ENCODE measurements at places on chromosomes 3 and 15.

DNA sequence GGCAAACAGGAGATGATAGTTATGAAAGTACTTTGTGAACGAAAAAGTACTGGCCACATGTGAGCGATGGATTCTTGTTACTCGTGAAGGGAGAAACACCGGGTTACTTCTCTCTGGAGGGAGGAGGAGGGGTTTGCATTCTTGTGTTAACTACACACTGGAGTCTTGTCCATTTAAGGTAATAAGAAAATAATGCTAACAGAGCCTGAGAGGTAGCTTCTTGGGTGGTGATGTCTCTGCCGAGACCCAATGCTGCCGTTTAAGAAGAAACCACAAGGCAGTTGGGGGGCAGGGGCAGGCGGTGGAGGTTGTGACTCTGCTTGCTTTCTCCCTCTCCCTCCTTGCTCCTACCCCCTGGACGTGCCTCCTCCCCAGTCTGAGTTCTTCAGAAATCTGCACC, 100.9 kb upstream of the ROPN1 start:
- DNase-seq, result no peak

DNA sequence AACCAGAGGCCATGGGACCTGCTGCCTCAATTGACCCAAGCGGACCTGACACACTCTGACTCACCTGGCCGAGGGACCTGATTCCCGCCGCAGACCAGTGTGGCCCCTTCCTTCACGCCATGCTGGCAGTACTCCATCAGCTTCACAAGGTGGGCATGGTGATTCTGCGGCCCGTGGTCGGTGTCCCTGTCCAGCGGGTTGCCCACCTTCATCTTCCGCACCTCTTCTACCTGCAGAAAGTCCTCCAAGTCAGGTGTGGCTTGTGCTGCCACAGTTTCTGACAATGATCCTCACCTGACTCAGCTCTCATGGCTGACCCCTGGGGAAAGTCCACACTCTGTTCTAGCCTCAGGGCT, 25.9 kb upstream of the SLC41A3 start:
- DNase-seq, result no peak

DNA sequence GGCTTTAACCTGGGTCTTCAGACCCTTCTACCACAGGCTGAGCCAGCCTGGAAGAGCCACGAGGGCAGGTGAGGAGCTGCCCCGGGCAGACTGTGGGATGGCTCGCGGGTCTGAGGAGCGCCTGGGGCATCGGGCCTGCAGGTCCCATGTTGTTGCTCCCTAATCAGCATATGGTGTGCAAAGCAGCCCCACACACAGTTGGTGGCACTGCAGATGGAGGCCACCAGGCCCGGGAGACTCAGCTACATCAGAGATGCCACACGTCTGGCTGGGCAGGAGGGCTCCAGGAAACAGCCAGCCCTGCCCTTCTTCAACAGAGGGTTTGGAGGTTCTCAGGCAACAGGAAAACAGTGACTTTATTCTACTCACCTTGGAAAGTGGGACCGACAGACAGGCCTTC, 63.9 kb downstream of the XXYLT1 start:
- no peak for DNase-seq

GRCh38 chr3:54870423-54870822, 57.4 kb downstream of the LRTM1 start:
- peak; percentile 75 for DNase-seq

- DNase-seq, result no peak
These were observed 62.7 kb downstream of the HHLA2 start for GRCh38 chr3:108359011-108359410.

GRCh38 chr3:194711913-194712312, 26.2 kb downstream of the FAM43A start:
- peak; percentile 43 for DNase-seq

DNA sequence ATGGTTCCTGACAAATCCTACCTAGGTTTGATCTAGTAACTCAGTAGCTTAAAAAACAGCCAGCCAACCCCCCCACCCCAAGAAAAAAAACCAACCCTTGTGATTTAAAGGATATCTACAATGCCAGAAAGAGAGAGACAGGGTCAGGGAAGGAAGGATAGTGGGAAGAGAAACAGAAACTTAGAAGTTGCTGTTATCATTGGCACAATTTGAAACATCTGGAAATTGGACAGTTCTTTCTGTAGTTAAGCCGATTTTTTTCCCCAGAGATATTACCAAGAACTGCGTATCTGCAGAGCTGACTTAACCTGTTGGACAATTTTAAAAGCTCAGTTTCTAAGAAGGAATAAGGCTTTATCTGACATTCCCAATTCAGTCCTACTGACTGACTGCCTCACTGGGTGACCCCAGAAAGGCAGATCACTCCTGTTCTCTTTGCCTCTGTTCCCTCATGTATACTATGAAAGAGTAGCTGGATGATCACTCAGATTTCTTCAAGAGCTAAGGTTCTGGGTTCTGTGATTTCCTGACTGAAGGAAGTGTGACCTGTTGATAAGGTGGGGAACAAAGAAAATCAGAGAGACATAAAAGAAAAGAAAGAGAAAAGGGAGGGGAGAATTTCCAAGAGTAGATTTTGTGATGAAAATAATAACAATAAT, 128.3 kb downstream of the MAP2K5 start:
- no peak for DNase-seq

DNA sequence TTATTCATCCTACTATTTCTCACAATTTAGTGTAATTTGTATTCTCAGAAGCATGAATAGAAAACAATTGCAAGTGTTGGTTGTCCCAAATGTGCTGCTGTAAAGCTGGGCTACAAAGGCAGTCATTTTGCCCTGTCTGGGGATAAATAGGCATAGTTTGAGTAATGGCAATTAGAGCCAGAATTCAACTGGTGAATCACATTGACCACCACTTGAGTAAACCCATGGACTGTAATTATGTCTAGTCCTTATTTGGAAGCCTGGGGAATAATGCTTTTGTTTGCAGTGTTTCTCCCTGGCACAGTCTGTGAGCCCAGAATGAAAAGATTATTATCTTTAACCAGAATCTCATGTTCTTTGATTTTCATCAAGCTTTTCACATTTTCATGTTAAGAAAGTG, 30.5 kb upstream of the CHL1 start:
- no peak for DNase-seq

DNA sequence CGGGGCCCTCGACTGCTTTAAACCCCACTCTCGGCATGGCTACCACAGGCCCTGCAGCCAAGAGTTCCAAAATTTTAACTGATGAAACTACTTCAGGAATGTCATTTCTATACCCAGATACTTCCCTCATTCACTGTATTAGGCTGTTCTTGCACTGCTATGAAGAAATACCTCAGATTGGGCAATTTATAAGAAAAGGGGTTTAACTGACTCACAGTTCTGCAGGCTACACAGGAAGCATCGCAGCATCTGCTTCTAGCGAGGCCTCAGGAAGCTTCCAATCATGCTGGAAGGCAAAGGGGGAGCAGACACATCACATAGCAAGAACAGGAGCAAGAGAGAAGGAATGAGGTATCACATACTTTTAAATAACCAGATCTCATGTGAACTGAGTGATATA, 21.6 kb upstream of the ALCAM start:
- DNase-seq, result no peak

- DNase-seq, result peak; percentile 59
These were observed 16.9 kb upstream of the CLDN1 start for GRCh38 chr3:190339130-190339529.

- no peak for DNase-seq
These were observed 17.9 kb downstream of the VIPR1 start for GRCh38 chr3:42520336-42520735.

DNA sequence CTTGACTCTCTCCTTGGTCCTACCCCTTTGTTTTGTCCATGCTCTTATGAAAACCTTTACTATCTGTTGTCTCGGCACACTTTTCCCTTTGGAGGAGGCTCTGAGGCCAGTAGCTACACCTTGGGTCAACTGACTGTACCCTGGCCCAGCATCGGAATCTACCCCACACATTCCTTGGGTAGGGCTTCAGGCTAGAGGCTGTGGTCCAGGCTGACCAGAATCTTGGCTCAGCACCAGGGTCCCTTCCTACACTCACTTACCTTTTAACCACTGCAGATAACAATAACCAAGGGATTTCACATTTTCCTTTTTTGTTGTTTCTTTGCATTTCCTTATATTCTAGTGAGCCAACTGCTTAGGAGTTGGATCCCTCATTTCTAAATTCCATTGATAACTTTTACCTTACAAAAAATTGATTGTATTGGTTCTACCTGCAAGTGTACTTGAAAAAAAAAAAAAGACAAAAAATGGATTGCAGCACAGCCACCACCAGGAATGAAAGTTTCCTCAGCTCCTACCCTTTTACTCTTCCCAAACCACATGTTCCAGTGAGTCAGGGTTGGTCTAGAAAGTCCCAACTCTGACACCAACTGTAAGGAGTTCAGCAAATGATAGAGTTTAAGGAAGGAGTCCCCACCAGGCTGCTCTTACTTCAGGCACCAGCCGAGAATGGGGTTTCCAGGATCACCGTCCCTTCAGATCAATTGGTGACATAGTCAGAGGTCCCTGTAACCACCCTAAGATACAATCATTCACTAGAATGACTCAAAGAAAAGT, 95.6 kb downstream of the FBLN2 start:
- DNase-seq, result no peak

GRCh38 chr3:187741403-187742350, 3.6 kb downstream of the BCL6 start:
- peak; percentile 86 for DNase-seq

- DNase-seq, result no peak
These were observed 341.4 kb downstream of the NAALADL2 start for GRCh38 chr3:175200391-175201095.

DNA sequence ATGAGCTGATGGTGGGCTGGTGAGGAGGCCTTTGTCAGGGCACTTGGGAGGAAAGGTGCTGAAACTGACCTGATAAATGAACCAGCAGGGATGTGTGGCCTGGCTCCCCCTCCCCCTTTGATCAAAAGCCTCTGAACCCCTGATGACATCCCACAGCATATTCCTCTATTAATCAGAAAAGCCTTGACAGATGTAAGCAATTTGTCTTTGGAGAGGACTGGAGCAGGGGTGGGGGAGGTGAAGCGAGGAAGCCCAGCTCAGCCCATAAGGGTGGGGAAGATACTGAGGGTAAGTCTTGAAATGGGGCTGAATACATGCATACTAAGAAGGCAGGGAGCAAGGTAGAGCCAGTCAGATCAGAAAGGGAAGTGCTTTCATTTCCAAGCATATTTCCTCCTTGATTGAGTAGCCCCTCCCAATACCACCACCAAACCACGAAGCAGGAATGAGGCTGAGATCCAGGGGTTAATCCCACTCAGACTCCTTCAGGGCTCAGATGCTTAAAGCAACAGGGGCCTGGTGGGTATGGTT, 34.7 kb upstream of the MRPS22 start:
- no peak for DNase-seq

- DNase-seq, result no peak
These were observed 7.3 kb upstream of the TM6SF1 start for GRCh38 chr15:83100097-83100646.

- no peak for DNase-seq
These were observed 236.5 kb downstream of the SQOR start for GRCh38 chr15:45871121-45871855.

DNA sequence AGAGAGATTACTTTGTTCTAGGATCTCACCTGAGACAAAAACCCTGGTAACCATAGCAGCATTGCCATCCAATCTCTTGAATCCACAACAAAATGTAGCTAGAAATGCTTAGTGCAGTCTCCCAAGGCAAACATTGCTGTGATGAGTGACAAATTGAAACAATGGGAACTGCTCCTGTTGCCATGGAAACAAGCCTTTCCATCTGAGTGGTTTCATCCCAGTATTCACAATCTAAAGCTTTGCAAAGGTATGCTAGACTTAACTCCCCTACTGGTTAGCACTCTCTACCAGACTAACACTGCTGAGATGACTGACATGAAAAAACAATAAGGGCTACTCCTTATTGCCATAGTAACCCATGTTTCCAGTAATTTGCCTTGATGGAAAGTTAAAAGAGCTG, 172.6 kb upstream of the CNTN3 start:
- DNase-seq, result no peak

DNA sequence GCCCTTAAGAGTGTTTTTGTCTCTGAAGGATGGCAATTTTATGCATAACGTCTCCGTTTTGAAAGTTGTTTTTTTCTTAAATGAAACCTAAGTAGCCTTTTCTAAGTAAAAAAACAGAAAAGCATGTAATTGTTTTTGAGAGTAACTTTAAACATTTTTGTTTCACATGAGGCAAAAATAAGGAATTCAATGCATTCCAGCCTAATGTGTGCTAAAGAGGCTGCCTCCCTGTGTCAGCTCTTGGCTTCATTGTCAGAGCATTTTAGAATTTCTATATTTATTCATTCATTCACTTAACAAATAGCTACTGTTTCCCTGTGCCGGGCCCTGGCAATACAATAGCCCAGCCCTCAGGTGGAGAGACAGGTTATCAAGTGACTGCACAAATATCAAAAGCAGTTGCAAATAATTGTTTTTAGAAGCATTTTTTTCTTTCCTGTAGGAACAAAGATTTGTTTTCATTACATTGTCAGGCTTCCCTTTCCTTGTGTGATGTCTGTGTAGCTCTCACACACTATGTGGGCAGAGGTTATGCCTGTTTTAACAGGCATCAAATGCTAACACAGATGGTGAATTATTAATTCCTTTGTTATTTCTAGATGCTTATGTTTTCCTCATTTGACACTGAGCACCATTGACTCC, 81.9 kb downstream of the CCK start:
- DNase-seq, result no peak

GRCh38 chr15:100229181-100230163, 112.3 kb downstream of the ADAMTS17 start:
- DNase-seq, result no peak

- no peak for DNase-seq
These were observed 405.8 kb upstream of the SUCLG2 start for GRCh38 chr3:68060191-68060590.

GRCh38 chr3:107201146-107201545, 176.1 kb upstream of the CCDC54 start:
- no peak for DNase-seq

DNA sequence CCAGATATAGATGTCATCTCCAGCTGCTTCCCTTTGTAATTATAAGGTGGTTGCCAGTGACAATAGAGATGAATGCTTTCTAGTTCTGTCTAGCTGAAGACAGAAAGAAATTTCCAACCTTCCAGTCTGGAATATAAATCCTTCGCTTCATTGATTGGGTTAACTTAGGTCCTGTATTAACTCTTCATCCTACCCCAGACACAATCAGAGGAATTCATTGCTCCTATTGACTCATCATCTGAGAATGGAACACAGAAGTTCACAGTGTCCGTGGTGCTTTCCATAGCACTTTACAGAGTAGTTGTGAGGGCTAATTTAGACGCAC, 241.4 kb downstream of the NFKBIZ start:
- no peak for DNase-seq

GRCh38 chr15:77538793-77539497, 93.8 kb downstream of the LINGO1 start:
- DNase-seq, result no peak

- no peak for DNase-seq
These were observed 50.8 kb downstream of the CPN2 start for GRCh38 chr3:194300382-194300758.

DNA sequence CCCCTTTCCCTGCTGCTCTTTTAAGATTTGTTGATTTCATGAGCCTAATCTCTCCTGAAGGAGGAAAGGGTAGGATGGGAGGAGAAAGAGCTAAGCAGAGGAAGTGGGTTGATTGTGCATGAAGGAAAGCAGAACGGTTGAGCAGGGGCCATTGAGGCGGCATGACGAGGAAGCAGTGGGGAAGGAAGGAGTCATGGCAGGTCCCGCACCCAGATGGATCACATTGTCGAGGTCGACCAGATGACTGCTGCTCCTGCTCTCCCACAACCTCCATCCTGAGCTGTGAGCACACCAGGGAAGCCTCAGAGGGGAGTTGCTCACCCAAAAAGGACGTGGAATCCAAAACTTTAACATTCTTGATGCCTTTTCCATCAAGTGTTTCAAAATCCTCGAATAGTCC, 42.8 kb downstream of the ABTB1 start:
- DNase-seq, result no peak

GRCh38 chr3:161405836-161406235, 34.5 kb upstream of the SPTSSB start:
- DNase-seq, result no peak

Data from RKO (cell line).